Parietal lobe (tissue), 2 donors: ENCODE measurements at places on chromosomes 2 and 18. TPM values are rescaled to one million over a fixed set of nuclear protein-coding genes. Genes with fewer than 3 reads are reported as not detected.

RNMT gene
- total RNA-seq = 57.6 TPM

LINC00305 gene
- total RNA-seq = not detected

SLC9A2 gene
- 0.63 TPM for total RNA-seq

AGXT gene
- not detected for total RNA-seq

C2orf81 gene
- total RNA-seq = 1.6 TPM

DNAJC27 gene
- 18.5 TPM for total RNA-seq

LAMA3 gene
- 6.6 TPM for total RNA-seq

GKN1 gene
- not detected for total RNA-seq

LOXHD1 gene
- total RNA-seq = 0.31 TPM

LIMS3 gene
- 2.5 TPM for total RNA-seq

TMEM17 gene
- 1.9 TPM for total RNA-seq

ALK gene
- total RNA-seq = 2.5 TPM

ITPRIPL1 gene
- total RNA-seq = 4.7 TPM

CRYGD gene
- total RNA-seq = not detected

AQP12A gene
- total RNA-seq = not detected

TOGARAM2 gene
- under 0.01 TPM for total RNA-seq

CD8A gene
- 1.3 TPM for total RNA-seq

RNPEPL1 gene
- total RNA-seq = 10.6 TPM

NEB gene
- 2.5 TPM for total RNA-seq

IER3IP1 gene
- 15.7 TPM for total RNA-seq

MYO7B gene
- total RNA-seq = not detected

OLA1 gene
- 79.2 TPM for total RNA-seq

ADGRF3 gene
- total RNA-seq = under 0.01 TPM

ASTL gene
- not detected for total RNA-seq

NETO1 gene
- 44.1 TPM for total RNA-seq

OTX1 gene
- total RNA-seq = 4.1 TPM

HOXD13 gene
- total RNA-seq = not detected

IMPA2 gene
- 2.8 TPM for total RNA-seq

FOXI3 gene
- total RNA-seq = 0.63 TPM

ABCG5 gene
- not detected for total RNA-seq

RGPD3 gene
- total RNA-seq = 1.3 TPM

BUB1 gene
- total RNA-seq = 16.6 TPM
